Nephron progenitor cell (in vitro differentiated cells): ENCODE measurements at places on chromosomes 3 and 15.
A peak's percentile ranks its signal among the peaks of the same experiment; 100 is the strongest.

GRCh38 chr3:36512555-36512954, 132.3 kb downstream of the STAC start:
- H3K36me3 ChIP-seq, result no peaks in the 10 kb centered on the region
- DNase-seq, result no peak
- no peaks in the 10 kb centered on the region for H3K4me1 ChIP-seq
- no peaks in the 10 kb centered on the region for H3K27me3 ChIP-seq

DNA sequence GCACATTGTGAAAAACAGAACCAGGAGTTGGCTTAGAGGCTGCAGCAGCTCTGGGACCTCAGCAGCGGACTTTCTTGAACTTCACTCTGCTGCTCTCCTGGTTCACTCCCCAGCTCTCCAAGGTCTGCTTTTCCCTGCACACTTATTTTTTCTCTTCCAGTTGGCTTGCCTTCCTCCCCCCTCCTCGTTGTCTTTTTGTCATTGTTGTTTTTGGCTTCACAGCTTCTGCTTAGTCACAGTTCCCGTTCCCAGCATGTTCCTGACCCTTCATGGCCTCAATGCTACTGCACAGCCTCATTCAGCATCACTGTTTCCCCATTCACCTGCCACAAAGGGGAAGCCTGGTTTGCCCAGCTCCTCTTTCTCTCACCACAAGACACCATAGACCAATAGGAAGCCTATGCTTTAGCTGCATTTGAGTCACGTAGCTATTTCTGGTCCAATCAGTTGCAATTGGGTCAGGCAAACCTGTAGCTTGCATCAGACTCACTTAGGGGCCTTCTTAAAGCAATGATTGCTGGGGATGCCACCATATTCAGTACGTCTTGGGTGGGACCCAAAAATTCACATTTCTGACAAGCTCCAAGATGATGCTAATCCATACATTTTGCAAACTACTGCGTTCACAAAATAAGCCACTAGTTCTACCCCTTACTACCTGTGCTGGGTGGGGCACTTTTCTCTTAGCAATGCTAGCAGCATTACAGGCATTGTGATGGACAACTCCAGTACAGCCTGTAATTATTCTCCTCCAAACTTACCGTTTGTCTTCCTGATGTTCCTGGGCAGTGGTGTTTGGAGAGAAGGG, 7.8 kb upstream of the SUMF1 start:
- peaks cover 16% of the 10 kb centered on the region for H3K4me1 ChIP-seq
- no peak for DNase-seq
- H3K4me3 ChIP-seq, result no peak overlapping the region
- no peaks in the 10 kb centered on the region for H3K36me3 ChIP-seq
- H3K27me3 ChIP-seq, result peaks cover 18% of the 10 kb centered on the region
- peak overlapping the region; percentile 90 for H3K27ac ChIP-seq

GRCh38 chr3:39540162-39540921, 72.9 kb downstream of the MOBP start:
- no peaks in the 10 kb centered on the region for H3K36me3 ChIP-seq
- H3K4me1 ChIP-seq, result peaks cover 10% of the 10 kb centered on the region
- no peak for DNase-seq
- H3K27ac ChIP-seq, result no peak overlapping the region

DNA sequence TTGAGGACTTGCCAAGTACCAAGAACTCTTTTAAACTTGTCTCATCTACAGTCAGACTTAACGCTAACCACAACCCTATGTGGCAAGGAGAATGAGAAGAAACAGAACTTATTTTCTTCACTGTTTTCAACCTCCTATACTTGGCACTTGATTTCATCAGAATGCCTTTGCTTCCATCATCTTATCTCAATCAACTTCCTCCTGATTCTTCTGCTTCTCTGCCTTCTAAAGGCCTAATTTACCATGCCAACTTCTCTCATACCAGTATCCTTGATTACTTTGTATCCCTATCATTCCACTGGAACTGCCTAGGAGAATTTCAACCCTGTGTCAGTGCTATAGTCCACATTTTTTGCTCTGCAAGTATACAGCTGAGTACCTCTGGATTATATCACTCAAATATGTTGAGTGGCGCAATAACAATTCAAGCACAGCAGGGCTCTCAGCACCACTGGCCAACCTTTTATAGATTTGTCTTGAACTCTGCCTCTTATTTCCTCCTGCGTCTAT, 413.6 kb downstream of the ROBO1 start:
- H3K4me3 ChIP-seq, result no peak overlapping the region
- H3K36me3 ChIP-seq, result no peaks in the 10 kb centered on the region
- no peak overlapping the region for H3K27ac ChIP-seq
- no peak for DNase-seq
- H3K27me3 ChIP-seq, result no peaks in the 10 kb centered on the region

- H3K27ac ChIP-seq, result peak overlapping the region; percentile 90
- H3K36me3 ChIP-seq, result peaks cover 39% of the 10 kb centered on the region
- H3K27me3 ChIP-seq, result no peaks in the 10 kb centered on the region
- peaks cover 52% of the 10 kb centered on the region for H3K4me1 ChIP-seq
- H3K4me3 ChIP-seq, result no peak overlapping the region
These were observed 28.1 kb downstream of the CMTM7 start for GRCh38 chr3:32419742-32420125.

GRCh38 chr15:60363087-60363549, 34.7 kb downstream of the ANXA2 start:
- no peak for DNase-seq
- peaks cover 38% of the 10 kb centered on the region for H3K36me3 ChIP-seq
- H3K27me3 ChIP-seq, result no peaks in the 10 kb centered on the region
- H3K4me1 ChIP-seq, result peaks cover 34% of the 10 kb centered on the region

GRCh38 chr3:76311941-76312340, 526.6 kb upstream of the ZNF717 start:
- H3K4me3 ChIP-seq, result no peak overlapping the region
- no peak for DNase-seq
- H3K4me1 ChIP-seq, result no peaks in the 10 kb centered on the region

GRCh38 chr15:89647191-89647851, 7.9 kb downstream of the KIF7 start:
- H3K4me3 ChIP-seq, result no peak overlapping the region
- DNase-seq, result peak; percentile 95
- H3K27me3 ChIP-seq, result peaks cover 3% of the 10 kb centered on the region
- H3K27ac ChIP-seq, result peak overlapping the region; percentile 71
- H3K36me3 ChIP-seq, result peaks cover 58% of the 10 kb centered on the region
- no peaks in the 10 kb centered on the region for H3K4me1 ChIP-seq

GRCh38 chr3:79729096-79729495, 38.7 kb downstream of the ROBO1 start:
- H3K27me3 ChIP-seq, result no peaks in the 10 kb centered on the region
- H3K36me3 ChIP-seq, result no peaks in the 10 kb centered on the region
- no peak overlapping the region for H3K4me3 ChIP-seq
- H3K4me1 ChIP-seq, result no peaks in the 10 kb centered on the region
- no peak for DNase-seq
- no peak overlapping the region for H3K27ac ChIP-seq

GRCh38 chr3:52085681-52086282, 29.4 kb upstream of the DUSP7 start:
- no peak overlapping the region for H3K4me3 ChIP-seq
- peaks cover 3% of the 10 kb centered on the region for H3K36me3 ChIP-seq
- no peak overlapping the region for H3K27ac ChIP-seq
- H3K4me1 ChIP-seq, result peaks cover 70% of the 10 kb centered on the region
- DNase-seq, result no peak

GRCh38 chr3:188573956-188574355, 420.0 kb downstream of the LPP start:
- H3K4me1 ChIP-seq, result peaks cover 32% of the 10 kb centered on the region
- no peaks in the 10 kb centered on the region for H3K36me3 ChIP-seq
- H3K4me3 ChIP-seq, result no peak overlapping the region
- no peak overlapping the region for H3K27ac ChIP-seq
- no peaks in the 10 kb centered on the region for H3K27me3 ChIP-seq

- no peak overlapping the region for H3K4me3 ChIP-seq
- no peak for DNase-seq
- peaks cover 77% of the 10 kb centered on the region for H3K36me3 ChIP-seq
- H3K27me3 ChIP-seq, result no peaks in the 10 kb centered on the region
- H3K4me1 ChIP-seq, result no peaks in the 10 kb centered on the region
These were observed 258.5 kb downstream of the BBX start for GRCh38 chr3:107781253-107781652.

DNA sequence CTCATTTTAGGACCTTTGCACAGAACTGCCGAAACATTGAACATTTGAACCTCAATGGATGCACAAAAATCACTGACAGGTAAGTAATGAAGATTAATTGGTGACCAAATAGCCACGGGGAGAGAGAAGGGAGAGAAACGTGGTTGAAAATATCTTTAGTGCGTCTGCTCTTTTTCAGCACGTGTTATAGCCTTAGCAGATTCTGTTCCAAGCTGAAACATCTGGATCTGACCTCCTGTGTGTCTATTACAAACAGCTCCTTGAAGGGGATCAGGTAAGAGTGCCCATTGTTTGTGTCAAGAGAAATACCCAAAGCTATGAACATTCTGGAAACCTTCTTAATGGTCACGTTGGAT, 67.1 kb downstream of the UBP1 start:
- no peak overlapping the region for H3K27ac ChIP-seq
- no peak overlapping the region for H3K4me3 ChIP-seq
- no peak for DNase-seq
- no peaks in the 10 kb centered on the region for H3K4me1 ChIP-seq
- no peaks in the 10 kb centered on the region for H3K27me3 ChIP-seq

GRCh38 chr3:39191111-39191510, 1.3 kb downstream of the XIRP1 start:
- peaks cover 51% of the 10 kb centered on the region for H3K4me1 ChIP-seq
- no peaks in the 10 kb centered on the region for H3K27me3 ChIP-seq
- peak overlapping the region; percentile 42 for H3K27ac ChIP-seq
- no peak for DNase-seq

- H3K36me3 ChIP-seq, result peaks cover 30% of the 10 kb centered on the region
- H3K4me1 ChIP-seq, result peaks cover 18% of the 10 kb centered on the region
- DNase-seq, result no peak
- H3K27ac ChIP-seq, result peak overlapping the region; percentile 5
- no peaks in the 10 kb centered on the region for H3K27me3 ChIP-seq
These were observed 5.9 kb upstream of the EBLN2 start for GRCh38 chr3:73055583-73055982.

GRCh38 chr3:77939726-77940125, 899.8 kb downstream of the ROBO2 start:
- no peak overlapping the region for H3K4me3 ChIP-seq
- DNase-seq, result no peak
- H3K4me1 ChIP-seq, result peaks cover 9% of the 10 kb centered on the region
- peak overlapping the region; percentile 37 for H3K27ac ChIP-seq

- H3K36me3 ChIP-seq, result peaks cover 51% of the 10 kb centered on the region
- no peak overlapping the region for H3K4me3 ChIP-seq
- H3K27ac ChIP-seq, result peak overlapping the region; percentile 42
These were observed 42.7 kb downstream of the IFT122 start for GRCh38 chr3:129482721-129483120.

DNA sequence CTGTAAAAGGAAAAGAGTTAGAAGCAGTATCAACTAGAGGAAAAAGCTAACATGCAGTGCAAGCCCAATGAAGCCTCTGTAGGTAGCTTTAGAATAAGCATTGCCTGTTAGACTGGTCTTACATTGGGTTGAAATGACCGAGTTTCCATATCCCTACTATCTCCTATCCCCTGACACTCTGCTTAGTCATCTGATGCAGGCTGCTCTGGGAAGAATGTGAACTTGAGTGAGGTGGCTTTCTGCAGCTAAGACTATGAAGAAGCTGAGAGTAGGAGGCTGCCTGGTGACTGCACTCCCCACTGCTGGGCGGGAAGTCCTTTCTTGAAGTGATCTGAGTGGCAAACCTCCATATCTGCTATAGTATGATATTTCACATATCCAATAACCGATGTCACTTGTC, 64.7 kb downstream of the OXSM start:
- H3K27ac ChIP-seq, result no peak overlapping the region
- no peak overlapping the region for H3K4me3 ChIP-seq
- H3K4me1 ChIP-seq, result peaks cover 3% of the 10 kb centered on the region
- H3K27me3 ChIP-seq, result peaks cover 7% of the 10 kb centered on the region
- DNase-seq, result no peak

- H3K4me3 ChIP-seq, result no peak overlapping the region
- peaks cover 29% of the 10 kb centered on the region for H3K27me3 ChIP-seq
- H3K36me3 ChIP-seq, result no peaks in the 10 kb centered on the region
These were observed 240.1 kb downstream of the XXYLT1 start for GRCh38 chr3:195030791-195031321.

GRCh38 chr3:116873142-116873541, 163.6 kb downstream of the TUSC7 start:
- H3K36me3 ChIP-seq, result no peaks in the 10 kb centered on the region
- no peak for DNase-seq
- H3K27ac ChIP-seq, result no peak overlapping the region
- H3K4me3 ChIP-seq, result no peak overlapping the region

GRCh38 chr3:153785901-153786300, 335.3 kb upstream of the ARHGEF26 start:
- H3K4me3 ChIP-seq, result no peak overlapping the region
- peaks cover 27% of the 10 kb centered on the region for H3K4me1 ChIP-seq
- no peak for DNase-seq
- H3K36me3 ChIP-seq, result no peaks in the 10 kb centered on the region
- H3K27ac ChIP-seq, result no peak overlapping the region

GRCh38 chr15:74295800-74296199, 59.7 kb downstream of the CCDC33 start:
- H3K4me1 ChIP-seq, result peaks cover 19% of the 10 kb centered on the region
- H3K27me3 ChIP-seq, result peaks cover 23% of the 10 kb centered on the region
- H3K36me3 ChIP-seq, result no peaks in the 10 kb centered on the region
- DNase-seq, result no peak

GRCh38 chr3:41705893-41706292, 256.0 kb downstream of the ULK4 start:
- H3K27ac ChIP-seq, result no peak overlapping the region
- DNase-seq, result no peak
- H3K36me3 ChIP-seq, result peaks cover 5% of the 10 kb centered on the region

DNA sequence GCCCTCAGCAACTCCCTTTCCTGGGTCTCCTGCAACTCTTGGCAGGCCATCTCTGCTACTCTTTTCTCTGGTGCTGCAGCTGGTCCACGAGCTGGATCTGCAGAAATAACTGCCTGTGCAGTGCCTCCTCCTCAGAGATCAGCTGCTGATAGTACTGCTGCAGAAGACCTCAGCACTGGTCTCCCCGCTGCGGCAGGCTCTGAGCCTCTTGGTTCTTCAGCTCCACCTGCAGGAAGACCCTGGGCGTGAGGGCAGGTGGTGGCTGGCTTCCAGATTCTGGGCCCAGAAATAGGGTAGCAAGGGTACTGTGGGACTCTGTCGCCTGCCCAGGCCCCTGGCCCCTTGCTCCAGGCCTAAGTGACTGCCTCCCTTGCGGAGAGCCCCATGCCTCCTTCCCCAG, 79.7 kb upstream of the C2CD4B start:
- H3K27me3 ChIP-seq, result peaks cover 21% of the 10 kb centered on the region
- H3K4me1 ChIP-seq, result peaks cover 11% of the 10 kb centered on the region
- H3K36me3 ChIP-seq, result no peaks in the 10 kb centered on the region
- no peak overlapping the region for H3K4me3 ChIP-seq

GRCh38 chr15:97482521-97482920, 478.0 kb upstream of the ARRDC4 start:
- H3K4me3 ChIP-seq, result no peak overlapping the region
- no peak overlapping the region for H3K27ac ChIP-seq
- peaks cover 4% of the 10 kb centered on the region for H3K4me1 ChIP-seq
- peaks cover 6% of the 10 kb centered on the region for H3K36me3 ChIP-seq
- peaks cover 13% of the 10 kb centered on the region for H3K27me3 ChIP-seq
